ENCODE measurements at places on chromosomes 6 and 20.

DNA sequence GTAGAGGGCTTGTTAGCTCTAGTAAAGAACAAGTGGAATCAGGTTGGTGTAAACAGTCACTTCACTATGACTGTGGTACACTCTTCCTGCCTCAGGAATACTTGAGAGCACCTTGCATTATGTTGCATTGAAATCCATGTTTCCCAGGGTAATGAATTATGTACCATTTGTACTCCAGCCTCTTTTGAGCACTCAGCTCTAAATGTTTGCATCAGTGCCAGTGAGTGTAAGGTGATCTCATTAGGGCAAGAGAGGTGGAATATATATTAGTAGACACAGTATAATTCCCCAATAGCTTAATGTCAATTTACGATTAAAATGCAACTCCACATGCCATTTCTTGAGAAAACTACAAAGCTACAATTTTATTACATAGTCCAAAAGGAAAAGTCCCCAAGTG lies 319.6 kb upstream of the POU3F2 start:
- DNase-seq = no peak

DNA sequence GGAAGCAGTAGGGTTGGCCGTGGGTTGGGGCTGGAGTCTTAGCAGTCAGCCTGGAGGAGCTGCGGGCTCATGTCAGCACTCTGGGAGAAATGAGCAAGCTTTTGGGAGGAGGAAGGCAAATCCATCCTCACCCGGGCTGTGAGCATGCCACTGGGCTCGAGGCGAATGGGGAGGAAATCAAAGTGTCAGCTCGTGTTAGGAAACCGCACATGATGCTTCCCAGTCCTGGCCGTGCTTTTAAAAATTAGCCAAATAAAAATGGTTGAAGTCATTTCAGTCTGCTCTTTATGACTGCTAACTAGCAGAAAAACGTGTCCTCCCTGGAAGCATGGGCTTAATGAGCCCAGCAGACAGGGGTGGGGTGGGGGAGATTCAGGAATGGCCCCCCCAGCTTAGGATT lies 98.1 kb downstream of the NFATC2 start:
- no peak for DNase-seq

GRCh38 chr6:164478426-164478825 lies 831.0 kb downstream of the C6orf118 start:
- DNase-seq = no peak

GRCh38 chr6:90583836-90584481 lies 2.9 kb downstream of the MAP3K7 start:
- DNase-seq = no peak

- DNase-seq = no peak
Observed at GRCh38 chr6:37061157-37061804, 55.8 kb downstream of the FGD2 start.
